ENCODE measurements at places on chromosomes 12 and 14. TPM values are rescaled to one million over a fixed set of nuclear protein-coding genes. Genes with fewer than 3 reads are reported as not detected.

IL22 gene
- not detected for total RNA-seq

CSRNP2 gene
- total RNA-seq, result 36.1 TPM

PTGES3 gene
- total RNA-seq, result 119 TPM

IQSEC3 gene
- total RNA-seq, result 4.0 TPM

DNA sequence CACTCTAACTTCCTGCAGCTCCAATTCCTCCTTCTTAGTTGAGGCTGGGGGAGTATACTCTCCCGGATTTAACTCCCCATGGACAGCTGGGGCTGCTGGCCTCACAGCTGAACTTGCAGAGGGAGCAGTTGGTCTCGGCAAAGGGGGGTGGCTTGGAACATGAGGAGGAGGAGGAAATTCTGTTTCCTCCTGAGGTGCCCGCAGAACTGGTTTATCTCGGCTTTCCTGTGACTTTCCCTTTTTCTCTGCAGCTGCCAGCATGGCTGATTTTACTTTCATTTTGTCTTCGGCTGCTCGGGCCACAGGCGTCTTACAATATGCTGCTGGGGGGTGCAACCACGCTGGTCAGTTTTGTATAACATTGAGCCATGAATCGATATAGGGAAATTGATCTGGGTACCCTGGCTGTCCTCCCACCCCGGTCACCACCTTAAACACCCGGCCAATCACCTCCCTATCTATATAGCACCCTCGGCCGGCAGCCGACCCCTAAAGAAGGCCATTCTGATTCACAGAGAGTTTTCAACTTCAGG lies 1317.6 kb downstream of the TMEM121 start:
- no peak for DNase-seq

- DNase-seq, result no peak
Observed at GRCh38 chr14:77151918-77152588, 10.5 kb upstream of the ZDHHC22 start.
